ENCODE measurements at places on chromosomes 2 and 18.

DNA sequence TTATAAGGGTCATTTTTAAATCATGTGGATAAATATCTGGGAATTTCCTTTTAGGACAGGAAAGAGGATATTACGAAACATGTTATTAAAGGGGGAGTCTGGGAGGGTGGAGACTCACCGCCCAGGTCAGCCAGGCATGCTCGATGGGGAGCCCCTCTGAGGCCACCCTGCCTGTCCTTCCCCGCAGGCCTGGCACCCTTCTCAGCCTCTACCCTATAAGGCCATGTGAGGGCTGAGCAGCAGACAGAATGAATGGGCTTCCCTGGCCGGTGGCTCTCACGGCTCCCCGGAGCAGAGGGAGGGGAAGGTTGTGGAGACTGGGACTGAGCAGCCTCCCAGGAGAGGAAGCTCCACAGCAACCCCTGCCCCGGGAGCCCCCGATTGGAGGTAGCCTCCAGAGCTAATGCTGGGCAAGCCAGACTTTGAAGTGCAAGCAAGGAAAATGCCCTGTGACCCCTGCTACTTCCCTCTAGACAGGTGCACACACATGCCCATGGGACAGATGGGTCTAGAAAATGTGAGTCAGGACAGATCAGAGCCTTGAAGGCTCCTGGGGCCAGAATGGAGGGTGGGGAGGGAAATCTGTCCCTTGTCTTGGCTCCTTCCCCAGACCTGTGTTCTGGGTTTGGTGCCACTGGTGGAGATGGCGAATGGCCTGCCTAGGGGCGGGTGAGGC, 13.2 kb upstream of the ARMC9 start:
- no peak for DNase-seq

DNA sequence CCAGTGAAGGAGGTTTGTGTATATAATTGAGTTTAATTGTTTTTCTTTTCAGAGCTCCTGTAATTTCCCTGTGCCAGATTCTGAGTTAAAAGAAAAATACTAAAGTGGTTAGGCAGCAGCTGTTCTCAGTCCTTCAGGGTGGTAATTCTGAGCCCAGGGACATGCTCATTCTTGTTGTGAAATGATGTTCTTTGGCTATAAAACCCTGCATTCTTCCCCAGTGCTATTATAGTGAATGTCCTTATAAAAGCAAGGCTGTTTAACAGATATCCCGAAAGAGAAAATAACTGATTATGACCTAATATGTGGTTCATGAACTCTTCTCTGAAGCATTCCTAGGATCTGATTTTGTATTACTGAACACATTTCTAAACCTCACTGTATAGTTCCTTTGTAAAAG, 34.0 kb downstream of the ADAM23 start:
- peak; percentile 94 for DNase-seq

DNA sequence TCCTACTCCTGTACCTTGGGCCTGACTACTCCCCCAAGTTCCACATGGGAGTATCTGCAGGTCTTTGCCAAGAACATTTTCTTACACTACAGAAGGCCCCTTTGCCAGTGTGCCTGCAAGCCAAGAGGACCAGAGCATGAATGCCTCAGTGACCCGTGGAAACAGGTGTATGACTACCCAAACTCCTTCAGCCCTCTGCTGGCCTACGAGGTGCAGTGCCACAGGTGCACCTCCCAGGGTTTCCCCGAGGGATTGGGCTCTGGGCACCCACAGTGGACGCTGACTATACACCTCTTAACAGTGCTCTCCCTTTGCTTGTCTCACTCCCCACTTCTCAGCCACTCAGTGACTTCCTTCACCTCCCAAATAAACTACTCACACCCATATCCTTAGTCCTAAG, 91.4 kb downstream of the COL6A3 start:
- DNase-seq: no peak

DNA sequence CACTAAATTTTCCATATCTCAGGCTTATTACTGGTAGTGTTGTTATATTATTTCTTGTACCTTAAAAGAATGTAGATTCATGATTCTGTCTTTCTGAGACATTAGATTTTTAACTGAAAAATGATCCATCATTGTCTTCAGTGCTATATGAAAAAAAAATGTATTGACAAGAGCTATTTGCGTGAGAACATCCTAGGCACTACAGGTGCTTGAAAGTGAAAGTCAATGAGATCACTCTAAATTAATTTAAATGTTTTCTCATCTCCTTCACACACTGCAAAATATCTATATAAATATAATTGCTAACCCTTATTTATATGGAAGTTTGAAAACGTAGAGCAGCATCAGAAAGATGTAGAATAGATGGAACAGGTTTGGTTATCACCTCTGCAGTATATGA, 684.6 kb downstream of the TRIB2 start:
- DNase-seq: no peak

DNA sequence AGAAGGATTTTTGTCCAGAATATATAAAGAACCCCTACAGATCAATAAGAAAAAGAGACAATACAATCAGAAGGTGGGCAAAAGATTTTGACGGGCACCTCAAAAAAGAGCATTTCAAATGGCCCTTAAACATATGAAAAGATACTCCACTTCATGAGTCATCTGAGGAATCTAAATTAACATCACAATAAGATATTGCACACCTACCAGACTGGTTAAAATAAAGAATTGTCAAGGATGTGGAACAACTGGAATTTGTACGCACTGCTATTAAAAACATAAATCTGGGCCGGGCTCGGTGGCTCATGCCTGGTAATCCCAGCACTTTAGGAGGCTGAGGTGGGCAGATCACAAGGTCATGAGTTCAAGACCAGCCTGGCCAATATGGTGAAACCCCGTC, 17.0 kb upstream of the NCOA1 start:
- DNase-seq: no peak

GRCh38 chr2:219484343-219485200, 14.1 kb upstream of the GMPPA start:
- DNase-seq: no peak

DNA sequence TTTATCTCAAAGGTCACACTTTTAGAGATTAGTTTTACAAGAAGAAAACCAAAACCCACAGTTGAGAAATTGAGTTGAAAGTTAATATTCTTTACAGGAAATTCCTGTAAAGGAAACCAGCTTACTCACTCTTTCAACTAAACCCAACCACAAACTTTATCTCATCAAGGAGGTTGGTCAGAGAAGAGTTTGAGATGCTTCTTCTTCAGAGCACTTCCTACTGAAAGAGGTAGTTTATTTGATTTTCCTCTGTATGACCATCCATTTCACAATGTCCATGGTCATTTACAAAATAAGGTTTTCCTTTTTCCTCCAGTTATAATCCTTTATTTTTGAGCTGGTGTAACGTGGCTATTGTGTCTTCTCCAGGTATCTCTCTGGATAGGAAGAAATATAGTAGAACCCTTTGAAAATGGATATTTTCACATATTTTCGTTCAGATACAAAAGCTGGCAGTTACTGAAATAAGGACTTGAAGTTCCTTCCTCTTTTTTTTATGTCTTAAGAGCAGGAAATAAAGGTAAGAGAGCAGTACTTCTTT, 4.5 kb upstream of the IL18RAP start:
- no peak for DNase-seq
